NCI-H1930 (cell line): ENCODE measurements at places on chromosomes 2 and 18.

- no peak for DNase-seq
Observed at GRCh38 chr2:189175869-189176433, 3.6 kb downstream of the COL5A2 start.

GRCh38 chr18:36153203-36153602, 23.5 kb downstream of the ELP2 start:
- DNase-seq = no peak

GRCh38 chr2:204049635-204050034, 113.1 kb downstream of the ICOS start:
- no peak for DNase-seq

GRCh38 chr2:113602869-113603466, 24.1 kb upstream of the RABL2A start:
- no peak for DNase-seq

DNA sequence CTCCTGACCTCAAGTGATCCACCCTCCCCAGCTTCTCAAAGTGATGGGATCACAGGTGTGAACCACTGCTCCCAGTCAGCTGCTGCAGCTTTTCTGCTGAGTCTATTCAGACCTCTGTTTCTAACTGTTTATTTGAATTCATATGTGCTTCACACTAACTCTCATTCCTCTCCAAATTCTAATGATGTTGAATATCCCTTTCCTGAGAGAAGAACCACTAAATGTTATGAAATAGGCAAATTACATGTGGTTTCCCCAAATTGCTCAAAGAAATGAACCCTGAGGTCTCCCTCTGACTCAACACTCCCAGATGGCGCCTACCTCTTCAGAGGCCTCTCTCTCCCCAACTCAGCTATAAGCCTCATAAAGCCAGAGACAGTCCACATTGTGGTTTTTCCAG, 98.6 kb downstream of the IRS1 start:
- DNase-seq = no peak
